ENCODE measurements at places on chromosomes 6 and 20. TPM values are rescaled to one million over a fixed set of nuclear protein-coding genes. Genes with fewer than 3 reads are reported as not detected.
A peak's percentile ranks its signal among the peaks of the same experiment; 100 is the strongest.

DNA sequence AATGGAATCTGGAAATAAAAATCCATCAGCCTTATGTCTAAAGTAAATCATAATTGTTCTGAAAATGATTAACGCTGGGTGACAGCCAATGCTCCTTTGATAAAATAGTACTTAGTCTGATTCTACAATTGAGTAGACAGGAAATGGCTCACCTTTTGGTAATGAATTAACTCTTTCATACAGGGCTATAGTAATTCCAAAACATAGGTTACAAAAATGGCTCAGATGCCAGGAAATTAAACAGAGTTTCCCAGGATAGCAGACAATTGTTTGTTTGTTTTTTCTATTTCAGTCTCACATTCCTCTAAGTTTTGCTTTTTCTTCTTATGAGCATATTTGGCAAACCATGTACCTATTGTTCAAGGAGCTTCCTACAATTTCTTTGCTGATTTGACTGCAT, 257.2 kb upstream of the EPHA7 start:
- H3K4me1 ChIP-seq: no peaks in the 10 kb centered on the region
- H3K4me3 ChIP-seq: no peak overlapping the region
- DNase-seq: no peak
- H3K27ac ChIP-seq: no peak overlapping the region

DNA sequence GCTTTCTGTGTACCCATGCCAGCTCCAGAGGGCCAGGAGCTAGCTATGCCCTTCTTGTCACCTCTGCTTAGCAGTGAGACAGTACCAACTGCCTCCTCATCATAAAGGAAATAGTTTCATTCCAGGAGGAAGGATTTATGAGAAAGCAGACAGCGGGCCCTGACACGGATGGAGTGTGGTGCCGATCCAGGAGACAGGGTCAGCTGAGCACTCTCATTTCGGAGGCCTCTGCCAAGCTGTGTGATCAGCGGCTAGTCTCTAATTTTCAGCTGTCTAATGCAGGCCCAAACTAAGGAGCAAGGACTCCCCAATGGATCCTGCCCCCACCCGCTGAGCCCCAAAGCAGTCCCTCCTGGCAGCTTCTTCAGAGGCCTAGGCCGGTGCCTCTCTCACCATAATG, 103.1 kb downstream of the LRFN2 start:
- peaks cover 96% of the 10 kb centered on the region for H3K27me3 ChIP-seq
- H3K27ac ChIP-seq: no peak overlapping the region
- H3K36me3 ChIP-seq: no peaks in the 10 kb centered on the region

- no peaks in the 10 kb centered on the region for H3K4me1 ChIP-seq
- no peaks in the 10 kb centered on the region for H3K27me3 ChIP-seq
- no peak overlapping the region for H3K4me3 ChIP-seq
- DNase-seq: no peak
- H3K27ac ChIP-seq: no peak overlapping the region
These were observed 150.1 kb downstream of the HAO1 start for GRCh38 chr20:7790189-7790588.

DNA sequence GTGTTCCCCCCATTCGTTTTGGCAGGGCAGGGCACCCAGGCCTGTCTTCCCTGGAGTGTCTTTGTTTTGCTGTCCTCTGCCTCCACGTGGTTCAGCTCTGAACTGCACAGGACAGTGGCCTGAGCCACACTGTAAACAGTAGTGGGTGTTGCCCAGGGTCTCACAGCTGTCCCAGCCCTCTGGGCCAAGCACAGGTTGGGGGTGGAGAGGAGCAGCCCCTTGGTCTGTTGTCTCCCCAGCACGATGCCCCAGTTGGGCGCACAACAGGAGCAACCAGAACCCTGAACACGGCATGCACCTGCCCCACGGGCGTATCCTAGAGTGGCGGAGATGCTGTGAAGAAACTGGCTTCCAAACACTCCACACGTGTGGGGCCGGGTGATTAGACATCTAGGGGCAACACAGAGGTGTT, 14.4 kb downstream of the CCDC167 start:
- H3K27ac ChIP-seq: no peak overlapping the region
- H3K4me1 ChIP-seq: peaks cover 48% of the 10 kb centered on the region
- H3K4me3 ChIP-seq: no peak overlapping the region
- no peak for DNase-seq
- no peaks in the 10 kb centered on the region for H3K27me3 ChIP-seq

DNA sequence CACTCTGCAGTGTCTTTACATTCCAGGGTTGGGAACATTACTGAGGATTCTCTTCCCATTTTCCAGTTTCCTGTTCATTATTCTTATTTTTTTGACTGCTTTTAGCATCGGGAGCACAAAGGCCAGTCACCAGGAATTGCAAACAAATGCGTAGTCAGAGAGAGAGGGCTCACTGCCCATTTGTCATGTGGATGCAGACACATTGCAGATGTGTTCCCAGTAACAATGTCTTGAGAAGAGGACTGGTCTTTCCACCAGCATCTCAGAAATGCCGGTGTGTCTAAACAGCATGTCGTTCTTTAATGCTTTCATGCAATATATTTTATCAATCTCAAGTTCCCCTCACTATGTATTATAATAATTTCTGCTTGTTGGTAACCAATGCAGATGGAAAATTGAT, 952 bp upstream of the TAAR6 start:
- DNase-seq: no peak
- H3K36me3 ChIP-seq: no peaks in the 10 kb centered on the region
- H3K27ac ChIP-seq: no peak overlapping the region
- peaks cover 47% of the 10 kb centered on the region for H3K27me3 ChIP-seq

GRCh38 chr6:12941422-12941821, 224.9 kb downstream of the PHACTR1 start:
- no peak for DNase-seq
- H3K36me3 ChIP-seq: no peaks in the 10 kb centered on the region
- H3K27me3 ChIP-seq: no peaks in the 10 kb centered on the region
- H3K4me1 ChIP-seq: no peaks in the 10 kb centered on the region
- H3K4me3 ChIP-seq: no peak overlapping the region

DNA sequence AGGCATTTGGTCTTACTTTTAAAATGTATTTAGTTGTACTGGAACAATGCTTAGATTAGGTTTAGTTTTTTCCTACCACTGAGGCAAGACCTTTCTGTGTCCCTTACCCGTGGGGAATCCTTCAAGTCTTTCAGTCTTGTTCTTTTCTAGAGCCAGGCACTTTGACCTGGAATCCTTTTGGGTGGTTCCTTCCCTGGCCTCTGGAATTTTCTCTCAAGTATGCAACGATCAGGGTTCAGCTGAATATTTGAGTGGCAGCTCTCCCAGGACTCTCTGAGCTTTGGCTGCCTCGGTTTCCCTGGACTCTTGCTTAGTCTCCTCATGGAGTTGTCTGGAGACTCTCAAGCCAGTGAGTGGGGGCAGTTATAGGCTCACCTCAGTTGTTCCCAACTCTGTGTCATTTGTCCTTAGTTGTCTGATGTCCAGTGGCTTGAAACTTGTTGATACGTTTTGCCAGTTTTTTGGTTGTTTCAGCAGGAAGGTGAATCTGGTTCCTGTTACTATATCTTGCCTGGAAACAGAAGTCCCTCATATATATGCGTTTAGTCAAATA, 118.1 kb downstream of the QKI start:
- no peak for DNase-seq
- H3K36me3 ChIP-seq: peaks cover 4% of the 10 kb centered on the region
- peak overlapping the region; percentile 66 for H3K27ac ChIP-seq
- no peaks in the 10 kb centered on the region for H3K27me3 ChIP-seq
- peak overlapping the region; percentile 24 for H3K4me3 ChIP-seq

DNA sequence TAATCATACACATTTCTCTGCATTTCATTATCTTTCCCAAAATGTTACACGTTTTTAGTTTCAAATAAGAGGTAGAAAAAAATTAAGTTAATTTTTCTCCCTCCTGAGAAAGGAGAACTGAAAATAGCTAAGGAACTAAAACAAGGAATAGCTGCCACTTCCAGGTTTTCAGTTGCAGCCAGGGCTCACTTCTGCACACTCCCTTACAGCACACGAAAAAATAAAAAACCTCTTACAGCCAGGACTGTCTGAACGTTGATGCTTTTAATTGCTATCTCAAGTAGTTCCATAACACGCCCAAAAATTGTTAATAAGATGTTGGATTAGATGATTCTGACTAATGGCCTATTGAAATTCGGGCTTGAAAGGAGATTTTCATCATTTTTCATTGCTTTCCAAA, 153.7 kb upstream of the THBS2 start:
- no peaks in the 10 kb centered on the region for H3K4me1 ChIP-seq
- no peak overlapping the region for H3K4me3 ChIP-seq
- peaks cover 26% of the 10 kb centered on the region for H3K27me3 ChIP-seq
- DNase-seq: no peak
- H3K27ac ChIP-seq: no peak overlapping the region
- no peaks in the 10 kb centered on the region for H3K36me3 ChIP-seq

The ESR1 gene
- 1.6 TPM for total RNA-seq

Measured in left ventricle myocardium inferior (tissue), 1 donor.